ENCODE measurements at places on chromosomes 5 and 9.

DNA sequence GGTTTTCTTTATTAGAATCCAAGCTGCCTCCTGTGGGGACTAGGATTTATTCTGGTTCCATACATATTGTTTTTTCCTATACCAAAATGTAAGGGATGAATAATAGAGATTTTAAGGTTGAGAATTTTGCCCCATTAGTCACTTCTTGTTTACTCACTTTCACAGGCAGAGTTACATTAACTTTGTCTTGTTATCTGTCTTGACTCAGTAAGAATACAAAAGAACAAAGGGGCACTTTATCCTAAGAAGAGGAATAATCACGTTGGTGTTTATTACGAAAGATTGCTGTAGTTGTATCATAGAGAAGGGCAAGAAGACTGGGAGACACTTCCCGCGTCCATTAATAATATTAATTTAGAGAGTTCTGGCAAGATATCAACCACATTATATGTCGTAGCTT is 599.7 kb upstream of the FTMT start:
- no peak for DNase-seq

DNA sequence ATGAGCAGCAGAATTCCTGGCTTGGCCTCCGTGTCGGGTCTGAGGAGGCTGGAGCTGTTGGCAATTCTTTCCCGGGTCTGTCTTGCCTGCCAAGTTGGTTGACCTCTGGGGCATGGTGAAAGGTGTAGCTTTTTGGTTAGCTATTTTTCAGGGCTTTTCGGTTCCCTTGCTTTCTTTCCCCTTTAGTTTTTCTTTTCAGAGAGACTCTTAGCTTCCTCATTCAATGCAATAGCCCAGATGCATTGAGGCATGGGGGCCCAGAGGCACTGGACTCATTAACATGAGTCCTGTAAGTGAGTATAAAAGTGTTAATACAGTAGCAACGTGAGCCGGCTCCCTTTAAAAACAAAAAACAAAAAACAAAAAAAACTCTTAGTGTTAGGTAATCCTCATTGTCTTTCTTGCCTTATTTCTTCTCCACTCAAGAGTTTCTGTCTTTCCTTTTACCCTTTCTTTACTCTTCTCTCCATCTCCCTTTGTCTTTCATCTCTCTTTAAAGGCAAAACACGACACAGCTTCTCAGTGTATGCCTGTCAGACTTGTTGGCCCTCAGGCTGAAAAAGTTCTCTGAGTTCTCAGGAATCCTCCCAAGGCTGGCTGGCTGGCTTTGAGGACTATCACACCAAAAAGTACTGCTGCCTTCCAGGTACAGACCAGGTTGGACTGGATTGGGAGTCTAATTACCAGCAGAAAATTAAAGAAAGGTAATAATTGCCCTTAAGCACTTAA is 289.9 kb upstream of the TUT7 start:
- DNase-seq: no peak

DNA sequence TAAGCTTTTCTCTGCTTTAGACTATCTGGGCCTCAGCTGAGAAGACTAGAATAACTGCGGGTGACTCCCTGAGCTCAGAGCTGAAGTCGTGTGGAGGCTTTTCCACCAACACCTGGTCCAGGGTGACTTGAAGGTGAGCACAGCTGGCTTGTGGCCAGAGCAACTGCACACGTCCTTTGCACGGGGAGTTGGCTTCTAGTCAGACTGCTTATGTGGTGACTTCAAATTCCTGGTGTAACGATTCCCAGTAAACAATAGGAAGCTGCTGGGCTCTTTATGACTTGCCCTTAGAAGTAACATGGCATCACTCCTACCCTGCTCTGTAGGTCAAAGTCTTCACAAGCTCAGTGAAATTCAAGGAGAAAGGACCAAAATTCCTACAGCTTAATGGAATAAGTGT is 800.6 kb upstream of the CDH6 start:
- DNase-seq: no peak

DNA sequence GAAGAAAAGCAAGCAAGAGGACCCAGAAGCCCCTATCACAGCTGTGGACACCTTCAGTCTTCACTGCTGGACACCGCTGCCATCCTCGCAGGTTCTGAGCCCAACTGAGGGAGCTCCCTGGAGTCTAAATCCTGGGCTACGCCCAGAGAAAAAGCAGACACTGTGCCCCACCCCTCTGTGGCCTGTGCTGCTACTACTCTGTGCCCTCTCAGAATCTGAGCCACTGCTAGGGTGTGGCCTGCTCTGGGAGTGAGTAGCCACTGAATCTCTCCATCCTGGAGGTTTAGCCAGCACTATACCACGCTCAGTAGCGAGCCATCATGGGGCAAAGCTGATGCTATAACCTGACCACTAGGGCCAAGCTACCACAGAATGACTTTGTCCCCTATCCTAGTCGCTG is 338.2 kb downstream of the NPR3 start:
- peak; percentile 15 for DNase-seq

DNA sequence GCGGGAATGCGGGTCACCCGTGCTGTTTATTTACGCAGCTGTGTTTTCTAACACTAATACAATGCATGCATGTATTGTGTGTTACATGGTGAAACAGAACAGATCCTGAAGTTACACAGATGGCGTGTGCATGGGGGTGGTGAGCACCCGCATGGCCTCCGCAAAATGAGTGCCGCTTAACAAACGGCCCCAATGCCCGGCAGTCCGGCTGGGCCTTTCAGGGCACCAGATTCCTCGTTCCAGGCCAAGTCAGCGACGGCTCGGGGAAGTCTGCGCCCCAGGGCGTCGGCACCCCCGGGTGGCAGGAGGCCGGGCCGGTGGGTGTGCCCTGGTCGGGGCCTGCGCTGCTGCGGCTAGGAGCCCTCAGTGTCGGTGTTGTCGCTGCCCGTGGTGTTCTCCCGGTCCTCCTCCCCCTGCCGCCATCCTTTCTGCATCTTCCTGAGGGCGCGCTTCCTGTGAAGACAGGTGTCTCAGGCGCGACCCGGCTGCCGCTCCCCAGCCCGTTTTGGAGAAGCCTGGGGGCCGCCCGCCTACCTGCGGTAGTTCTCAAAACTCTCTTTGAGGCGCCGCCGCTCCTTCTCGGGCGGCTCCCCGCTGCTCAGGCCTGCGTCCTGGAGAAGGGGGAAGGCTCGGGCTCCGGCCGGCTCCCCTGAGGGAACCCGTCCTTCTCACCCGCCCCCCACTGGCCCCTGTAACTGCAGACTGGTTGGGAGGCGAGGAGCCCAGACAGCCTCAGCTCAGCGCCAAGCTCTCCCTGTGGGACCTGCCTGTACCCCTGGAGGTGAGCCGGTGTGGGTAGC is 605 bp upstream of the DNLZ start:
- no peak for DNase-seq

GRCh38 chr5:153983885-153984284 is 54.8 kb downstream of the FAM114A2 start:
- DNase-seq: no peak

DNA sequence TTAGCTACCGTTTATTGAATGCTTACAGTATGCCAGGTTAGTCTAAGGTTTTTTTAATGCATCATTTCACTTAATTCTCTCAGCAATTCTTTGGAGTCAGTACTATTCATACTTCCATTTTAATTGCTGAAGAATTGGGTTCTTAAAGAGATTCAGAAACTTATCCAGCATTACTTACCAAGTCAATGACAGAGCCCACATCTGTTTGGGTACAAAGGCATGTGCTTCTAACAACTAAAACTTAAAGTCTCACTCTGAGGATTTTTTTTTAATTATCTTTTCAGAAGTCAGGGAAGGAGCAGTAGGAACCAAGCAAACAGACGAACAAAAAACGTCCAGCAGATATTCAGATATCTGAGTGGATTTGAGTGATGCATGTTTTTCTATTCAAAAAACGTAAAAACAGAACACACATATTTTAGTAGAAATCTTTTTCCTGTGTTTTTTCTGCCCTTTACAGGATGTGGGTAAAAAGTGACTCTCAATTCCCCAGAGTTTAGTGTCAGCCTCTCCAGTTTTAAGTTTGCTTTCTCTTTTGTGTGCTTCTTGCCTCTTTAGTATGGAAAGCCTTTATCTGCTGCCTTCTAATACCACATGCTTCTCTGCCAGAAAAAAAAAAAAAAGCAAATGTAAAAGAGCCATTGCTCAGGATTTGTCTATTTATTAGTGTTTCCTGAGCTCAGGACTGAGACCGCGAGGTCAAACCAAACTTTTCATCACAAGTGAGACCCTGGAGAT is 118.0 kb downstream of the PRKACG start:
- no peak for DNase-seq

DNA sequence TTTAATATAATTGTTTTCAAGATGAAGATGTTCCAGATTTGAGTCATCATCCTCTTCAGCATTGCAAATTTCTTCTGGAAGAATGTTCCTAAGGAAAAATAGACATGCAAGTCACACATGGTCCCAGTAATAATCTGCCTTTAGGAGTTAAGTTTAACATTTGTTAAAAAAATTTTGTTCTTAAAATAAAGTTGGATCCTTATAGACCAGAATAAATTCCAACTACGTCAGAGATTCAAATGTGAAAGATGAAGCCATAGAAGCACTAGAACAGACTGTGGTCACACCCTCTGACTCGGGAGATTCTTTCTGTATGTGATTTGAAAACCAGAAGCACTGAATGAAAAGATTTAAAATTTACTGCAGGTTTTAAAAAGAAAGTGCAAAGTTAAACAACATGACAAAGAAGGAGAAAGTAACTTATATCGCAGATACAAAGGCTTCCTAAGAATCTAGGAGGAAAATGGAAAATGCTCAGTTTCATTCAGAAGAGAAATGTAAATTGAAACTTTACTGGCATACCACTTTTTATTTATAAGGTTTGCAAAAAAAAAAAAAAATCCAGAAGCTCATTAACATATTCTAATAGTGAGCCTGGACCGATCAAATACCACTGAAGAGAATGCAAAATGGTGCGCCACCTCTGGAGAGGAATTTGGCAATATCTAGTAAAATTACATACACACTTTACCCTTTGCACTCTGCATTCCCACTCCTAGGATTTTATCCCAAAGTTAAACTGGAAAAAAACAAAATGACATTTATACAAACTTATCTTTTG is 14.3 kb upstream of the ASPN start:
- DNase-seq: no peak

GRCh38 chr5:50547303-50547702 is 106.2 kb upstream of the EMB start:
- DNase-seq: no peak

- DNase-seq: peak; percentile 41
These were observed 472 bp downstream of the FBXO4 start for GRCh38 chr5:41925555-41925951.

GRCh38 chr9:8189881-8190280 is 390.3 kb upstream of the DMAC1 start:
- no peak for DNase-seq

GRCh38 chr5:56195016-56195415 is 38.1 kb downstream of the ANKRD55 start:
- DNase-seq: no peak

GRCh38 chr9:18422296-18423036 is 51.5 kb upstream of the ADAMTSL1 start:
- no peak for DNase-seq

DNA sequence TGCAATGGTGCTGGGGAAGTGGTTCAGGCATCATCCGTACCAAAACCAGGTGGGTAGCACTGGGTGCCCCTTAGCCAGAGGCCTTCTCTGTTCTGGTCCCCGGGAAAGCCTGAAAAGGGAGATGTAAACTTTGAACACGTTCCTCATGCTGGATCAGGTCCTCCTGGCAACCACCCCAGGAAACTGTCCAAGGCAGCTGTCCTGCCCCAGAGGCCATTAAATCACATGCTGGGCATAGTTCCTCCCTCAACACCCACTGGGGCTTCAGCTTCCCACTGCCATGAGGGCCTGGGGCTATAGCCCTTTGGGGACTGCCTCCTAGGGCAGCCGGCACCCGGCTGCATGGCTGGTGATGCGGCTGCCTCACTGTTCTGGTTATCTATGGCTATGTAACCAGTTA is 228.9 kb upstream of the MVB12B start:
- DNase-seq: no peak

DNA sequence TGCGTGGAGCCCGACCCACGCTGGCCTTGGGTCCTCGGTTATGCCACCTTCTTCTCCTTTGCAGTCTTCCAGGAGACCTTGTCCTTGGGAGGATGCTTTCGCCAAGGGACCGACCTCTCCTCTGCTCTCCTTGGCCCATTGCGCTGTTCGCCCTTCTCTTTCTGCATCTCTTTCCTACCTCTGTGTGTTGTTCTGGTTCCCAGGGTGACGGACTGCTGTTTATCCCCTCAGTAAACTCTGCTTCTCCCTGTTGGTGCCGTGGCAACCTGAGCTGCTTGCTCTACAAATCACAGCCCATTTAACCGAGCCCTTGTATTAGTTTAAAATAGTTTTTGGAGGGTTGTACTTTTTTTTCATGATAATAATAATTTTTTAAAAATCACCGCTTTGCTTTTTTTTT is 97.9 kb downstream of the DAPK1 start:
- DNase-seq: no peak

- DNase-seq: no peak
These were observed 732 bp downstream of the SNAPC3 start for GRCh38 chr9:15423231-15423985.

DNA sequence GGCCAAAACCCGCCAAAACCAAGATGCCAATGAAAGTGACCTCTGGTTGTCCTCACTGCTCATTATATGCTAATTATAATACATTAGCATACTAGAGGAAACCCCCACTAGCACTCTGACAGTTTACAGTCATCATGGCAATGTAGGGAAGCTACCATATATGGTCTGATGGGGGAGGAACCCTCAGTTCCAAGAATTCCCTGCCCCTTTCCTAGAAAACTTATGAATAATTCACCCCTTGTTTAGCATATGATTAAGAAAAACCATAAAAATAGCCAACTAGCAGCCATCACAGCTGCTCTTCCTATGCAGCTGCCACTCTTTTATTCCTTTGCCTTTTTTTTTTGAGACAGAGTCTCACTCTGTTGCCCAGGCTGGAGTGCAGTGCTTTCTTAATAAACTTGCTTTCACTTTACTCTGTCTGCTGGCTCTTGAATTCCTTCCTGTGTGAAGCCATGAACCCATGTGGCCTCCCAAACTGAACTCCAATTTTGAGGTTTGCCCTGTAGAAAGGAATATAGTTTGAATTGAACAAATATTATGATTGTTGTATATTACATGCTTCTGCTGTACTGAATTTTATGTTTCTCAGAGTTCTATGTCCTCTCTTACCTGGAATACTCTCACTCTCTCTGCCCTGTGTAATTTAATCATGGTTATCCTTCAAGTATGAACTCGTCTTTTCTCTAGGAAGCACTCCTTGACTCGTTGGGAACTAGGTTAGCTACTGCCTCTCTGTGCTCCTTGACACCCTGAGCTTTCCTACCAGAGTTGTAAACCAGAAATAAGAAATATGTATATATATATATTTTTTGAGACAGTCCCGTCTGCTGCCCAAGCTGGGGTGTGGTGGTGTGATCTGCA is 59.8 kb downstream of the KIAA1958 start:
- DNase-seq: no peak

DNA sequence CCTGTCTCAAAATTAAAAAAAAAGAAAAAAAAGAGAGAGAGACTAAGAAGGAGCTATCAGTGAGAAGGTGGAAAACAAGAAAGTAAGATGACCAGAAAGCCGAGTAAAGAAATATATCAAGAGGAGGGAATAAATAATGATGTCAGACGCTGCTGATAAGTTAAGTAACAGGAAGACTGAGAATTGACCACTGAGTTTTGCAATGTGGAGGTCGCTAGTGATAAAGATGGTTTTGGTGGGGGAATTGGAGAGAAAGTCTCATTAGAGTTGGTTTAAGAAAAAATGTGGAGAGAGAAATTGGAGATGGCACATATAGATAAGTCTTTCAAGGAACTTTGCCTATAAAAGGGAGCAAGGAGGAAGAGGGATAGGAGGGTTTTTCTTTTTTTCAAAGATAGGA is 91.9 kb downstream of the RAD23B start:
- DNase-seq: no peak
